ENCODE measurements at places on chromosomes 11 and 22.

GRCh38 chr22:22060200-22061084 is 77.9 kb upstream of the TOP3B start:
- peak; percentile 16 for DNase-seq

GRCh38 chr11:12064136-12064953 is 46.0 kb upstream of the MICAL2 start:
- DNase-seq = no peak

DNA sequence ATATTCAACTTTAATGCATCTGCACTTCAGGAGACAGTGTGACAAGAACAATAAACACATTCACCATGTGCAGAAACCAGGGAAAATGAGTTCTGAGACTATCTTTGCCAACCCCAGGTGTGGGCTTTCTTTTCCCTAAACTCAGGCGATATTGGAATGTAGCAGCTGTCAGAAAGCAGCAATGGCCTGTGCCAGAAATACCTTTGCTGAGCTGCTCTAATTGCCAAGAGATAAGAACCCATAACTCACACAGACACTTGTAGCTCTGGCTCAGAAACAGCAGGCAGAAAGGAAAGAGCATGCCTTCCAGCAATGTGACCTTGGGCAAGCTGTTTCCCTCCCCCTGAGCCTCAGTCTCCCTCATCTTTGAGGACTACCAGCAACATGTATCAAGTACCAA is 77.6 kb downstream of the PLEKHA7 start:
- DNase-seq = no peak

GRCh38 chr22:40922484-40923303 is 28.5 kb upstream of the RBX1 start:
- DNase-seq = peak; percentile 50

DNA sequence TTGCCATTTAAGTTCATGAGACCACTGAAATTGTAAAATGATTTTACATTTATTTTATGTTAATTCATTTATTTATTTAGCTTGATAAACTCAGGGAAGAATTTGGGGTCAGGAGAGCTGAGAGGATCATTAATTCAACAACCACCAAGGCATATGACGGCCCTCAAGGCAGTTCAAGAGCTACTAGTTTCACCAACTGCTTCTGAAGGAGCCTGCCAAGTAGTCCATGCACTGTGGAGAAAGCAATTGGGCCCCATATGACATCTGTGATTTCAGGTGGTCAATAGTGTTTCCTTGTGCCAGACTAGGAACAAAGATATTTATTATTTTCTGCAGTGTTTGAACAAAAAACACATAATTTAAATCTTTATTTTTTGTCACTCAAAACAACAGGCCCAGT is 236.4 kb downstream of the CASP12 start:
- DNase-seq = no peak

- DNase-seq = no peak
Observed at GRCh38 chr11:44328138-44328660, 18.3 kb upstream of the ALX4 start.

DNA sequence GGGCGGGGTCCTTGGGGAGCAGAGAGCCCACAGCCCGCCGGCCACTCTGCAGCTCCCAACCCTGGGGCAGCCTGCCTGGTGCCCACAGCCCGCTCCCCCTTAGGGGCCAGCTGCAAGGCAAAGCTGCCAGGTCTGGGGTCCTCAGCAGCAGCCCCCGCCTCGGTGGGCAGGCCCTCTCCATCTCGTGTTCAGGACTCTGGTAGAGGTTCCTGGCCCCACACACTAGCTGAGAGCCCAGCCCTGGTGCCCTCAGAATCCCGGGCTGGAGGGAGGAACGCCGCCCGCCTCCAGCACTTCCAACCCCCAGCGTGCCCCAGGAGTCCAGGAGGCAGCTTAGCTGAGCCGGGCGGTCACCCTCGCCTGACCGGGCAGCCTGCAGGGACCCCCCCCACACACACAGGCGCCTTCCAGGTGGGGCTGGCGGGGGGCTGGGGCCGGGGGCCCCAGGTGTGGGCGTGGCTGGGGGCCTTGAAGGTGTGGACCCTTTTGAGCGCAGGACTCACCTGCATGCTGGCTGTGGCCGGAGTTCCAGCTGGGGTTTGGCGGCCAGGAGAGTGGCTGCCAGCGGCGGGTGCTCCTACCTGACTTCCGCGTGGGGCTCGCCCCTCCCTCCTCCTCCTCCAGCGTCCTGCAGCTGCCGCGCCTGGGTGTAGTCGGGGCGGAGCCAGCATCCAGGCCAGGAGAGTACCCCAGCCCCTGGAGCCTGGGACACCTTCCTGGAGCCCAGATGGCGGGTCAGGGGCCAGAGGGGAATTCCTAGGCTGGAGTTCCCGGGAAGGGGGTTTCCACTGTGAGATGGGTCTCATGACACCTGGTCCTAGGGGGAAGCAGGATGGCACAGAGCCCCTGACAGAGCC is at the start of gene ANO9:
TSS of gene ANO9 (minus strand) at position 594 of the 857 bp plus-strand sequence. CDS start at position 509, 85 bp downstream.
- no peak for DNase-seq

GRCh38 chr11:66904055-66904454 is 47.2 kb downstream of the LRFN4 start:
- peak; percentile 61 for DNase-seq

GRCh38 chr11:22454461-22455090 is 116.4 kb downstream of the SLC17A6 start:
- peak; percentile 66 for DNase-seq

DNA sequence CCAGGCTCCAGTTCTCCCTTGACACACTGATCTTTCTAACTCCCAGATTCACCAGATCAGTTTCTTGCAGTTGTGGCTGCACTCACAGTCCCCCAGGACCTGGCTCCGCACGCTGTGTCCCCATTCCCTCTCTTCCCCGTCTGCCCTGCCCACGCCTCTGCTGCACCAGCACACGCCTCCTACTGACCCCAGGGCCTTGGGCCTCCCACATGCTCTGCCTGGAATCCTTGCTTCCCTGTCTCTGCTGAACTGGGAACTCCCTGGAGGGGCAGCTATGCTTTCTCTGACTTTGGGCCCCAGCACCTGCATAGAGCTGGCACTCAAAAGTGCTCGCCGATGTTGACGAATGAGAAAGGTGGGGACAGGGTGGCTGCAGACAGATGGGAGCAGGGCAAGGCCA is 68.9 kb downstream of the MYO7A start:
- DNase-seq = no peak

DNA sequence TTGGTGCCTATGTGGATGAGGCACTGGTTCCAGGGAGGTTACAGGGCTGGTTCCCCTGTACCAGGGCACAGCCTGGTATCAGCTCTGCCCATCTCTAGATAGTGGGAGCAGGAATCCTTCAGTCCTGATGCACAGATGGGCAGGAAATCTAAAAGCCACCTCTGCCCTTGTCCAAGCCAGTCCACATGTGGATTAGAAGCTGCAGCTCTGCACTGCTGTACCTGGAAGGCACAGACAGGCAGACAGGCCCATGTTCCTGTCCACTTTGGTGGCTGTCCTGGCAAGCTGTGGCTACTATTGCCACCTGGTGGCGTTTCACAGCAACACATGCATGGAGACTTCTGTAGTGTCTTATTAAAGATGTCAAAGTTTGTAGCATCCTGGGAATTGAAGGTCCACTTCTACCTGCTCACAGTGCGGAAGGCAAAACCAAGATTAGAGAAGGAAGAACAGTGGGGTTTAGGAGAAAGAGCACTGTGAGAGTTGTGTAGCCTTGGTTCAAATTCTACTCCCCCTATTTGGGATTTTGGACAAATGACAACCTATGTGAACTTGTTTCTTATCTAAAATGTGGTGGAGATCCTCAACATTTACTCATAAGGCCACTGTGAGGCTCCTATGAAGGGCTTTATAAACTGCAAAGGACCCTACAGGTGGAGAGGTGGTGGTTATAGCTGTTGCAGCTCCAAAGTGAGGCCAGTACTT is 30.1 kb downstream of the NAV2 start:
- peak; percentile 78 for DNase-seq

DNA sequence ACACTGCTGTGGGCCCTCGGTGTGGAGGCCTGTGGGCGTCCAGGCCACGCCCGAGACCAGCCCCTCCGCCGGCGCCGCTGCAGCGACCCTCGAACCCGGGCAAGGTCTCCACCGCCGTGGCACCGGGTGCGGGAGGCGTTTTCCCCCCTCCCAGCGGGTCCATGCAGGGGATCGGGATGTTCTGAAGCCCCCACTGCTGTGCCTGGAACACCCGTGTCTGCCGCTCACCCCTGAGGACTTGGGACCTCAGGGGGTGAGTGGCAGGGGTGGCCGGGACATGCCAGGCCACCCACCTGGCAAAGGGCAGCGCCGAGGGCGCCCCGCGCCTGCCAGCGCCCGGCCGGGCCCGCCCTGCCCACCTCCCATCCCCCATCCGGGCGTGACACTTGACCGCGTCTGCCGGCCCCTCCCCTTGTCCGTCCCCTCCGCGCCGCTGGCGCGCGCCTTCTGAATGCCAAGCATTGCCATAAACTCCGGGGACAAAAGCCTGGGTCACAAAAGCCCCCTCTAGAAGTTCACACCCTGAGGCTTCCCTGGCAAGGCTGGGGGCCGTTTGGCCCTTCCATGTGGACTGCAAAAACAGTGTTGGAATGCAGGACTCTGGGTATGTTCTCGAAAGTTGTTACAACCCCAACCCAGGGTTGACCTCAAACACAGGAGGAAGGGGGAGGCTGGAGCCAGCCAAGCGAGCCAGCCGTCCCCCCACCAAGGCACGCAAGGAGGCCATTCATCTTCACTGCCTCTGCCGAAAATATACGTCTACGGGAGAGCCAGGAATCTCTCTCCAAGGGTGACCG is 819 bp upstream of the KCNQ1OT1 start:
- peak; percentile 50 for DNase-seq

- peak; percentile 67 for DNase-seq
Observed at GRCh38 chr11:45383224-45383623, 97.1 kb upstream of the SYT13 start.

DNA sequence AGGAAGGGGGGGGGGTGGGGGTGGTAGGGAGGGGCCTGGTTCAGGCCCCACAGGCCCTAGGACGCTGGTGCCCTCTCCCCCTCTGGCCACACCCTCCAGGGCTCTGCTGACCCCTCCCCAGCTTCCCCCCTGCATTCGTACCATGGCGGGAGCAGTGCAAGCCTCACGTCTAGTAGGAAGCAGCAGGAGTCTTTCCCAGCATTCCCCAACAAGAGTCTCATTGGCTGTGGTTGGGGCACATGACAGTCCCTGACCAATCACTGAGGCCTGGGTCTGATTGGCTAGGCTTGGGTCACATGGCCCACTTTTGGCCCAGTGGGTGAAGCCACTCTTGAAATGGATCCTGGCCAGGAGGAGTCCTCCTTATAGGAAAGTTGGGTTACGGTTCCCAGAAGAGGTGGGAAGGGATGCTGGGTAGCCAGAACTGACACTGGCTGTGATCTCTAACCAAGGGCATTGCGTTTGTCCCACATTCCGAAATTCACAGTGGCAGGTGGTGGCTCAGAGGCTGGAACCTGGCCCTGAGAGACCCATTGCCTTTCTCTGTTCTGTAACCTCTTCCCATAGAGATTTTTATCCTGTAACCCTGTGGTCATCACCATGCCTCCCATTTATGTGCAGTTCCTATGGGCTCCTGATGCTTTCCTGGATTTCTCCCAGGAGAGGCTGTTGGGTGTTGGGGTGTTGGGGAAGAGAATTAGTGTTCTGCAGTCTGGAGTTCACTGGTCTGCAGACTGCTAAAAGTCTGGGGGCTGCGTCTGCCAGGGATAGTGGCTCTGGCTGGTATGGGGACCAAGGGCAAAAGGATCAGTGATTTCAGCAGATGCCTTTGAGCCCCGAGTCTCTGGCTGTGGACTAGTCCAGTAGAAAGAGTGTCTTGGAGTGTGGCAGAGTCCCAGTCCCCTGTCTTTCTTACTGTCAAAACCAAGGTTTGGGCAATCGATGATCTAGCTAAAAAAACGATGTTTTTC is 58.9 kb upstream of the MYEOV start:
- peak; percentile 14 for DNase-seq

- DNase-seq = no peak
Observed at GRCh38 chr11:130689222-130689908, 226.9 kb downstream of the SNX19 start.

DNA sequence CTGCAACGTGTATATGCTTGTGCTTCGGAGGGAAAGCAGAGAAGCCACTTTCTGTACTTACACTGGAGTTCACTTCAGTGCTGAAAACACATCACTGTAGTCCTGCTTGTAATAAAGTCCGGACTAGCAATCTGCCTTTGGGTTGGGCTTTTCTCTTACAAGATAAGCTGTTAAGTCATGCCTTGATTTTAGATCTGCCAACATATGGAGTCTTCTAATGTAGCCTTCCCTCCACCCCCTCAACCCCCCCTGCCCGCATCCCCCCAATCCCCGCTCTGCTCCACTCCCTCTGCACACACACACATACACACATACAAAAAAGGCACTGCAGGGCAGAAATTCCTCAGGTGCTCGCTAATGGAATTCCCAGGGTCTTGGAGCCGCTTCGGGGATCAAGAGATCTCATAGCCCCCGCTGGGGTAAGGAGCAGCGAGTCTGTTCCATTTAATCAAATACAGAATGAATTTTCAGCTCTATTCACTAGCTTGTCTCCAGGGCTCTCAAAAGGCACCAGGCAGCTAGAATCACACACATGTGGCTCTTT is 3.4 kb downstream of the CDON start:
- DNase-seq = no peak

DNA sequence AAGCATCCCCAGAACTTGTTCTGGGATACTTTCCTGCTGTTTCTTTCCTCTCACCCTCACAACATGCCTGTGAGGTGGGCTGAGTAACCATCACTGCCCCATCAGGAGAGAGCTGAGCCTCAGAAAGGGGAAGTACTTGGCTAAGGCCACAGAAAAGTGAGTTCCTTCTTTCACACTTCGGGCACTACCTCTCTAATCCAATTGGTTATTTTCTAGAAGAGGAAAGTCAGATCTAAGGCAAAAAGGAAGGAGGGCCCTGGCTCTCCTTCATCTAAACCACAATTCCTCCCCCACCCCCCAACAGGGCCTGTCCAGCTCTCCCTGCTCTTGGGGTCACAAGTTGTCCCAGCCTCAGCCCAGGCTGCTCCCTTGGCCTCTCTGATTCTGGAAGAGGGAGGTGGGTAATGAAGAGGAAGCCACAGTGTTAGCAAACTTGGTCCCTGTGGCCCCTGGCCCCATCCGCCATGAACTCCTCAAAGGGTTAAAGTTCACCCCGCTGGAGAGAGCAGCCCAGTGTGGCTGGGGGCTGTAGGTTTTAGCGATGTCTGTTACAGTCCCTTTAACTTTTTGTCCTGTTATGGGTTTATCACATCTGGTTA is 34.0 kb downstream of the SLC22A12 start:
- DNase-seq = no peak

GRCh38 chr22:35483730-35484129 is 56.9 kb upstream of the RASD2 start:
- no peak for DNase-seq

GRCh38 chr11:119087747-119088241 is 3.1 kb downstream of the HMBS start:
- DNase-seq = peak; percentile 24

DNA sequence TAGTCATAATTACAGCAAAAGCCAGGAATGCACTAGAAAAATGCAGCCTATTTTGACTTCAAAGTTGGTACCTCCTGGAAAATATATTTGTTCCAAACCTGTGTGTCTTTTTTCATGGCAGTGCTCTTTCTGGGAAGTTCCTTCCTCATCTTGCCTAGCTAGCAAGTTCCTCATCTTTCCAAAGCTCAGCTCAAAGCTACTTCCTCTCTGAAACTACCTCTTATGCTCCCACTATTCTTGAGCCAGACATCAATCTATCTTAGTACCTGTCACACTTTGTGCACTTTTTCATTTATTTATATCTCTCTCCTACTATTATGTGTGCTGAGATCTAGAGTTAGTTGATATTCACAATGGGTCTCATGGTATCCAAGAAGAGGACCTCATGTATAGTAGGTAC is 191.6 kb upstream of the CCDC90B start:
- no peak for DNase-seq
